Spleen (tissue), 13 donors: ENCODE measurements at places on chromosomes 2 and 18. TPM values are rescaled to one million over a fixed set of nuclear protein-coding genes. Genes with fewer than 3 reads are reported as not detected.

- no peak for DNase-seq
- H3K4me3 ChIP-seq = peak overlapping the region; percentile 41
- H3K36me3 ChIP-seq = no peaks in the 10 kb centered on the region
- peaks cover 18% of the 10 kb centered on the region for H3K4me1 ChIP-seq
Observed at GRCh38 chr18:75161256-75162028, 47.5 kb downstream of the PTGR3 start.

DNA sequence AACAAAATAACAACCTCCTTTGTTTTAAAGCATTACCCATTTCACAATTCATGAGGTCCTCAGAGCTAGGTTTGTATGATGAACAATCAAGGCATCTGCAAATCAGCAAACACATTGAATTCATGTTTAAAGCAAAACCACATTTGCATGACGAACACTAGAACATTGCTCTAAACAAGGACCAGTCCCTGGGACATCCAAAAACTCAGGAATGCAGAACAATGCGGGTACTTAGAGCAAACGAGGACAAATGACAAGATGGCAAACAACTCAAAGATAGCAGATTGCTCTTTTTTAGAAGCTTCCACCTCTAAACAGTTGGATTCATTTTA lies 45.7 kb upstream of the RALBP1 start:
- H3K27me3 ChIP-seq = no peaks in the 10 kb centered on the region
- no peaks in the 10 kb centered on the region for H3K36me3 ChIP-seq
- H3K4me3 ChIP-seq = no peak overlapping the region
- H3K4me1 ChIP-seq = peaks cover 17% of the 10 kb centered on the region

GRCh38 chr18:7830468-7830867 lies 263.4 kb downstream of the PTPRM start:
- no peaks in the 10 kb centered on the region for H3K4me1 ChIP-seq
- no peaks in the 10 kb centered on the region for H3K36me3 ChIP-seq
- DNase-seq = no peak
- H3K4me3 ChIP-seq = no peak overlapping the region
- H3K27ac ChIP-seq = no peak overlapping the region
- H3K27me3 ChIP-seq = no peaks in the 10 kb centered on the region

DNA sequence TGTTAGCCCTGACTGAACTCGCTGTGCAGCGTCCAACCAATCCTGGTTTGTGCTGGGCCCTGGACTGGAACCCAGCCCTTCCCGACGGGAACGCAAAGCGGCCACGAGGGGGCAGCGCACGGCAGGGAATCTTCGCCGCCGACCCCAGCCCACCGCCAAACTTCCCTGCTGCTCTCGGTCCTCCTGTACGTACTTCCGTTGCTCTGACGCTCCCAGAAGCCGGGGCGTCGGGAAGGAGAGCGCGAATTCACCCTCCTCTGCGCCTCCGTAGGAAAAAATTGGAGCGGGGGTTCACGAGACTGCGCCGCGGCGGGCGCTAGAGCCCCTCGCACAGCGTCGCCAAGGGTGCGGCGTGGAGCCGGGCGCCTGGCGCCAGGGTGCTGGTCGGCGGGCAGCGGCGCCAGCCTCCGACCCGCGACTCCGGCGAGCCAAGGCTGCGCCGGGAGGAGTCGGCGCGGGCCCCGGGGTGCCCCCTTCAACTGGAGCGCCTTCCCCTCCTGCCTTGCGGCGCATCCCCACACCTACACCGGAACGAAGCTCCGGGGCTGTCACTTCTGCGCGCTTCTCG lies 873 bp upstream of the SH3RF3 start:
- H3K27me3 ChIP-seq = peaks cover 43% of the 10 kb centered on the region
- H3K4me3 ChIP-seq = peak overlapping the region; percentile 74
- peak overlapping the region; percentile 65 for H3K27ac ChIP-seq
- DNase-seq = peak; percentile 93

- no peaks in the 10 kb centered on the region for H3K4me1 ChIP-seq
- peak; percentile 48 for DNase-seq
- peaks cover 98% of the 10 kb centered on the region for H3K36me3 ChIP-seq
- no peak overlapping the region for H3K4me3 ChIP-seq
- H3K27me3 ChIP-seq = no peaks in the 10 kb centered on the region
Observed at GRCh38 chr2:233453111-233453915, 99.0 kb downstream of the DGKD start.

The RAD51AP2 gene
- polyA plus RNA-seq = not detected

The PRKAG3 gene
- polyA plus RNA-seq = not detected

The LOXHD1 gene
- polyA plus RNA-seq = 0.22 TPM

The ZNF407 gene
- 2.3 TPM for polyA plus RNA-seq
